Fibroblast of villous mesenchyme (primary cell): ENCODE measurements at places on chromosomes 12 and 14.

GRCh38 chr12:64669270-64669842, 59.1 kb downstream of the RASSF3 start:
- DNase-seq = peak; percentile 60

DNA sequence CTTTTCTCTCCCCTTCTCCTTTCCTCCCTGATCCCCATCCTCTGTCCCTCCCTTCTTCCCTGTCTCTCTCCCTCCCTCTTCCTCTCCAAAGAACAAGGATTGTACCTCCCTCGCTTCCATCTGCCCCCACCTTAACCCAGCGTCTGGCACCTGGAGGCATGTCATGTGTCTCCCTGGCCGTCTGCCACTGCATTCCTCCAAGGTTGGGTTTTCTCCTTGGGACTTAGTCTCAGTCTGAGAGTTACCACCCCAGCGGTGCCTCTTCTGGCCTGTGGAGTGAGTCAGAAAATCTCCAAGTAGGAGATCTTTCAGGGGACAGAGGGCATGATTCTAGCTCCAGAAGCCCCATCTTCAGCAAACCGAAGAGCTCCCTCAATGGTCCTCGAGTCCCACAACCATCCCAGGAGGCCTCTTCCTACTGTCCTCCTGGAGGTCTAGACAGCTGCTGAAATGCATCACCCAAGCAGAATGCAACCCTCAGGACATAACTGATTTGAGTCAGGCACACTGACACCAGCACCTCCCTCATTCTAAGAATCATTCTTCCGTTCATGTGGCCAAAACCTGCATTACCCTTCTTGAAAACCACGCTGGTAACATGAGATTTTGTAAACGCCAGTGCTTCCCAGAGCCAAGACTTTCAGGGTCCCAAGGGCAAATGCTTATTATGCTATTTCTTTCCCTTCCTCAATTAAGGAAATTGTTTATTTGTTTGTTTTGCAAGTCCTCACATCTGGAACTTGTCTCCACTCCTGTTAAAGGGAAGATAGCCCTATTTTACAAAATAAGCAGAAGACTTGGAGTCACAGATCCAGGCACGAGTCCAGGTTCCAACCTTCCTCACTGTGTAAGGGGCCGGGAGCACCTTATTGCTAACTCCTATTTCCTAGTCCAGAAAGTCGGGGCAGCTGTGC, 463.2 kb downstream of the BCL11B start:
- DNase-seq = no peak

GRCh38 chr14:94080621-94081385, at the start of the genes DDX24 and IFI27L1:
DDX24 (minus strand) TSS chr14:94081202; CDS start chr14:94079742, 1,460 bp downstream.
IFI27L1 (plus strand) TSS chr14:94081310; CDS start chr14:94096938, 15,628 bp downstream.
- peak; percentile 95 for DNase-seq

DNA sequence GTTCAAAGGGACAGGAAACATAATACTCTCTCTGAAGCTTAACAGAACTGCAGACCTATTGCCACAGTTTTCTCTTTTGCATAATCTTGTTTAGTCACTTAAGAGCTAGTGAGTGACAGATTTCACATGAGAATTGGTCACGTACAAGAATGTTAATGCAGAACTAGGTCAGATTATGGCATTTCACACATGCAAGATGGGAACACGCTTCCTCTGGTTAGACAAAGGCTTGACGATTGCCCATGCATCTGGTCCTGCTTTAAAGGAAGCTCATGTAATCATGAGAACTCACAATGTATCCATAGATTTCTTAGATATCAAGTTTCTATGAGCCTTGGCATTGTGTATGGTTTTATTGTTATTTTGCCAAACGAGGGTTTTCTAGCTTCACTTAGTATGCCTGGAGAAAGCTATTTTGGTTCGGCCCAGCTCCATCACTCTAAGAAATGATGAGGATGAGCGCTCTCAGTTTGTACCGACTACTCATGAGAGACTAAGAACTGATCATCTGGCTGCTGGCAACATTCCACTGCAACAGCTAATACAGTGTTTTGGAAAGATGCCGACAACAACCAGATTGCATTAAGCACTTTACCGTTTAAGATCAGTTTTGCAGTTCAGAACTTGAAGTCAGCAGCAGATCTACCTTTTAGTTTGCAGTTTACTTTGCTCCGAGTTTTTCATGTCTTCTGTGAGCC, 380.0 kb downstream of the DIO2 start:
- peak; percentile 51 for DNase-seq

GRCh38 chr12:120890963-120891362, 13.2 kb downstream of the SPPL3 start:
- DNase-seq = peak; percentile 77

- DNase-seq = no peak
Measured at GRCh38 chr14:100034468-100034867, 30.8 kb upstream of the EVL start.

DNA sequence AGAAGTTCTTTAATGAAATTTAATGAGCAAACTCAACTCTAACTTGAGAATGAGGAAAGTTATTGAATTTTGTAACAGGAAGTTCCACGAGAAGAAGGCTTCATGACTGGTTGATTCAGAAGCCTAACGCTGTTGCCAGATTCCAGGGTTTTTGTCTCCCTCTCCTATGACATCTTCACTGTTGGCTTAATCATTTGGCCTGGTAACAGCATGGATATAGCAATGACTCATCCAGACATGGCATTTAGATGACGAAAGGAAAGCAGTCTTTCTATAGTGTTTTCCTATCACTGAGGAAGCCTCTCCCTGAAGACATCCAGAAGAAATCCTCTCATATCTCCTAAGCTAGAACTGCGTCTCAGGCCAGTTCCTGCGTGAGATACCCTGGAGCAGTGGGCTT, 9.4 kb upstream of the KCNA1 start:
- no peak for DNase-seq

DNA sequence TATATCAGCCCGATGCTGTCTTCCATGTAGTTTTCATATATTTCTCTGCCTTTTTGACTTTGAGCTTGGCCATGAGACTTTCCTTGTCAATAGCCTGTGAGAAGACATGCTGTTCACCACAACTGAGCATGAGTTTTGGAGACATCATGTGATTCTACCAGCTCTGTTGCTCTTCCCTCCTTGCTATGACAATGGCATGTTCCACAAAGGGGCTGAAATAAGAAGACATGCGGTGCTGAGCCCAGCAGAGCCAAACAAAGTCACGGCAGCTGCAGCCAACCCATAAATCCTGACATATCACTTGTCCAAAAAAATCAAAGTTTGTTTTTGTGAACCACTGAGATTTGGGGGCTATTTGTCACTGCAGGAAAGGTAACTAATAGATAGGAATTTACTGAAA, 343.4 kb upstream of the KITLG start:
- no peak for DNase-seq

GRCh38 chr14:74213907-74214803, 25.1 kb upstream of the VSX2 start:
- DNase-seq = no peak

DNA sequence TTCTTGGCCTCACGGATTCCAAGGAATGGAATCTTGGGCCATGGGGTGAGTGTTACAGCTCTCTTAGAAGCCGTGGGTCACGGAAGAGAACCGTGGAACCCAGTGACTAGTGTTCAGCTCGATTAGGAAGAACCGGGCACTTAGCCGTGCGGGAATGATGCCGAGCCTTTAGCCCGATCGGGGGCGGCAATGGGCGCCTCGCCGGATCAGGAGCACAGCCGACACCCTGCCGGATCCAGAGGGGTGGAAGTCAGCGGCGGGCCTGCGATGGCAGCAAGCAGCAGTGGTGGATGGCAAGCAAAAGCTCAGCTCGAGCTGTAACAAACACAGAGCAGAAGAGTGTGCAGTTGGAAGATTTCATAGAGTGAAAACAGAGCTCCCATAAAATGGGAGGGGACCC, 21.1 kb upstream of the ULK1 start:
- no peak for DNase-seq

GRCh38 chr12:49549735-49550692, 11.2 kb downstream of the KCNH3 start:
- DNase-seq = no peak

DNA sequence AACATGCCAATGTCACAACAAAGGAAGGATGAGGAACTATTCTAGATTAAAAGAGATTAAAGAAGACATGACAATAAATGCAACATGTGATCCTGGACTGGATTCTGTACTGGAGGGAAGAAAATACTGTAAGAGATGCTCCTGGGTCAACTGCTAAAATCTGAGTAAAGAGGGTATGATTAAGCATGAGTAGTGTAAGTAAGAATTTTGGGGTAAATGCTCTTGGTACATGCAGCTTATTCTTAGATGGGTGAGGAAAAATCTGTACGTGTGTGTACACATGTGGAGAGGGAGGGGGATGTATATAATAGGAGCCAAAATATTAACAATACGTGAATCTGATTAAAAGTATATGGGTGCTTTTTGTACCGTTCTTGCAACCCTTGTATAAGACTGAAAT, 66.0 kb downstream of the CDC42BPB start:
- no peak for DNase-seq

GRCh38 chr14:89534902-89535685, 118.1 kb upstream of the FOXN3 start:
- peak; percentile 66 for DNase-seq
